Activated CD4-positive, alpha-beta memory T cell treated with anti-CD3 and anti-CD28 coated beads for 36 hours (primary cell): ENCODE measurements at places on chromosomes 3 and 15. TPM values are rescaled to one million over a fixed set of nuclear protein-coding genes. Genes with fewer than 3 reads are reported as not detected.

Gene PSTPIP1
- 155 TPM for total RNA-seq

GRCh38 chr3:50661321-50661837 lies 13.3 kb upstream of the DOCK3 start:
- DNase-seq, result no peak

- no peak for DNase-seq
Measured at GRCh38 chr3:183460081-183461055, 31.9 kb upstream of the MCF2L2 start.

- peak; percentile 89 for DNase-seq
Measured at GRCh38 chr3:4983739-4984510, 4.7 kb downstream of the BHLHE40 start.

DNA sequence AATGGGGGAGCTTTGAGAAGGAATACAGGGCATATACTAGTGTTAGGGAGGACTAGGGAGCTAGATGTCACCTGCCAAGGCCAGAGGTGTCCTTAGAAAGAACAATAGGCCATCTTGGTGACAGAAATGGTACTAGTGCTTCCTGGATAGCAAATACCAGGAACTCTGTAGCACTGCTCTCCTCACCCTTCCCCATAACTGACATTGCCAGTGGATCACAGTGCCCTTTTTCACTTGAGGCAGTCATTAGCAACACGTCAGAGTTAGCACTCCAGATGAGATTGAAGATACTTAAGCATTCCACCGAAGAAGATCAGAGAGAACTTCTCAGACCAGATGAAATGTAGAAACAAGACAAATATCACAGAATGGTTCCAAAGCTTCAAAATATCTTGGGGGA lies 103.1 kb upstream of the PDZRN3 start:
- DNase-seq, result no peak

DNA sequence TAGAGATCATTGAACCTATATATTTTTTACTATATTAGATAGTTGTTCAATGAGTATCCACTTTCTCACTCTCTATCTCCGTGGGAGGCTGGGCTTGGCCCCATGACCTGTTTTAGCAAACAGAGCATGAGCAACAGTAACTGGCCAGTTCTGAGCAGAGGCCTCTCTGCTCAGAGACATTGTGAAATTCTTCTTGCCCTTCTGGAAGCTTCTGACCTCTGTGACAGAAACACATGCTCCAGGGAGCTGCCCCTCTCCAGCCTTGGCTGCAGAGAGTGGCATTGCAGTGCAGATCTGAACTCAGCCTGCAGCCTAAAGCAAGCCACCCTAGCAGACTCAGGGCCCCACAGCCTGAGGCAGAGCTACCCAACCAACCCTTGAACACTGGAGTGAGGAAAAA lies 20.5 kb downstream of the FAM240A start:
- DNase-seq, result no peak

Gene CCK
- not detected for total RNA-seq

DNA sequence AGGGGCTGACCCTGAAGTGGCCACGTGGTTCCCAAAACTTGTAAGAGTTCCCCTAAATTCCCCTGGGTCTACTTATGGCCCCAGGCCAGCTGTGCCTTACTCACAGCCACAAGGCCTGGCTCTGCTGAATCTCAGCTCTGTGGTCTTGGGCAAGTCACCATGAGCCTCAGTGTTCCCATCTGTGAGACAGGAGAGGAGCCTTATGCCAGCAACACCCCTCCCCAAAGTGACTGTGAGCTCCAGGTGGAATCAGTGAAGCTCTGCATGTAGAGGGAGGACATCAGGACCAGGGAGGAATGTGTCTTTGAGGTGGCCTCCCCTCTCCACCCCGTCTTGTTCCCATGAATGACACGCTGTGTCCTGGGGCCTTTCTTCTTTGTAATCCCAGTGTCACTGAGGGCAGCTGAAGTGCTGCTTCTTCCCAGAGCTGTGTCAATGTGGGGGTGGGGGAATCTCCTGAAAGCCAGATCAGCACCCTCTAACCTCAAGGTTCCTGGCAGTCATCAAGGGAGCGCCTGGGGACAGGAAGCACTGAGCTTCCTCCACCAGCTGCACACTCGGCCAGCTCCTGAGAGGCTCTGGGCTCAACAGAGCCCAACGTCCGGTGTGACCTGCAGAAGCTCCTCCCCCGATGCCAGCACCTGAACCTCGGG lies 258.9 kb downstream of the UACA start:
- DNase-seq, result peak; percentile 81

- DNase-seq, result no peak
Measured at GRCh38 chr3:148856384-148856783, 8.7 kb upstream of the CPA3 start.

Gene MCF2L2
- total RNA-seq, result 4.7 TPM

GRCh38 chr3:138105598-138105997 lies 9.8 kb downstream of the DZIP1L start:
- no peak for DNase-seq

Gene NOP10
- 214 TPM for total RNA-seq

Gene TBC1D21
- total RNA-seq, result not detected
